ENCODE measurements at places on chromosomes 2 and 18. TPM values are rescaled to one million over a fixed set of nuclear protein-coding genes. Genes with fewer than 3 reads are reported as not detected.

CREG2 gene
- polyA plus RNA-seq = not detected

LIMS4 gene
- 24.7 TPM for polyA plus RNA-seq

FIGN gene
- 5.4 TPM for polyA plus RNA-seq

CAPN14 gene
- polyA plus RNA-seq = 0.10 TPM

SLC23A3 gene
- polyA plus RNA-seq = 0.84 TPM

RMC1 gene
- 61.7 TPM for polyA plus RNA-seq

DIS3L2 gene
- polyA plus RNA-seq = 48.4 TPM

MTLN gene
- polyA plus RNA-seq = 218 TPM

SPP2 gene
- polyA plus RNA-seq = not detected

COLEC12 gene
- polyA plus RNA-seq = 1.5 TPM

REG3A gene
- polyA plus RNA-seq = 0.88 TPM

TTR gene
- 0.57 TPM for polyA plus RNA-seq

DSG1 gene
- polyA plus RNA-seq = 0.03 TPM

LYPD1 gene
- 6.9 TPM for polyA plus RNA-seq

ALK gene
- 0.60 TPM for polyA plus RNA-seq

SLC9A4 gene
- not detected for polyA plus RNA-seq

GKN1 gene
- polyA plus RNA-seq = 0.68 TPM

SLC14A1 gene
- 3.6 TPM for polyA plus RNA-seq

PRSS56 gene
- polyA plus RNA-seq = 0.07 TPM

TMEM163 gene
- polyA plus RNA-seq = 6.5 TPM

MFSD2B gene
- not detected for polyA plus RNA-seq

DHRS9 gene
- polyA plus RNA-seq = 0.27 TPM

IL37 gene
- polyA plus RNA-seq = not detected

SAG gene
- polyA plus RNA-seq = 0.20 TPM

TCF23 gene
- polyA plus RNA-seq = 0.03 TPM

RBM44 gene
- polyA plus RNA-seq = 0.16 TPM

ACOXL gene
- polyA plus RNA-seq = not detected

GPR35 gene
- 0.07 TPM for polyA plus RNA-seq

NEMP2 gene
- 2.7 TPM for polyA plus RNA-seq

Data from adrenal gland (tissue), 19 donors.